ENCODE measurements at places on chromosomes 1 and 21. TPM values are rescaled to one million over a fixed set of nuclear protein-coding genes. Genes with fewer than 3 reads are reported as not detected.

The PKP1 gene
- 2.3 TPM for total RNA-seq

The FMOD gene
- 65.0 TPM for total RNA-seq

The TTC22 gene
- total RNA-seq, result 1.7 TPM

The IVL gene
- total RNA-seq, result not detected

The KDM5B gene
- total RNA-seq, result 40.8 TPM
